Vagina (tissue), 2 donors: ENCODE measurements at places on chromosomes 1 and 21.

DNA sequence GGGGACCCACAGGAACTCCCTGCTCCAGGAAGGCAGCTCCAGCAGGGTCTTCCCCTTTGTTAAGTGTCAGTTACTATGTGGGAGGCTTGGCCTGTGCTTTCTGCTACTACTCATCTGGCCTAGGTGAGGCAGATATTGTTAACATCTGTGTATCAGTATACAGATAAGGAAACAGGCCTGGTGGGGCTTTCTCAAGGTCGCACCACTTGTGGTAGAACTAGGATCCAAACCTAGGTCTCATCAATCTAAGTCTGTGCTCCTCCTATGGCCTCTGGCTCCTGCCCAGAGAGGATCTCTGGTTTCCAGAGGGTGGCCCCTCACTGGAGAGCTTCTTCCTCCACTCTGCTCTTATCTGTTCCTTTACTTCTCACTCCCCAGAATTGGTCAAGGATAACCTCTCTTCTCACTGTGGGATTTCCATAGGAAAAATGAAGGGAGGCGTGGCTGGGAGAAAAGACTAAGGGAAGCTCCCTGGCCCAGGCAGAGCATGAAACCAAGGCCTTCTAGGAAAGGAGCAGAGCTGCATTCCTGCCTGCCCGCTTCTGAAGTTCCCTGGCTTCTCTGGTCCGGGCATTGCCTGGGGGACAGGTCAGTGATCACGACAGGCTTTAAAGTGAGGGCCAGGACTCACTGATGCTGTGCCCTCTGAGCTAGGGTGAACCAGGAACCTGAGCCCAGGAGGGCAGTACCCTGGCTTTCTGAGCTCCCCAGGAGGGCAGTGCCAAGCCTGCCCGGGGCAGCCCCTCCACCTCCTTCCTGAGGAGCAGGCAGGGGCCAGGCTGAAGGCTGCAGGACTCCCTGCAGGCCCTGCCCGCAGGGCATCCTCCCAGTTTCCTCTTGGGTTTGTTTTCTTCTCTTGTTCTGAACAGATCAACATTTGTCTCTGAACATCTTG, 5.8 kb downstream of the KCNC4 start:
- no peak for DNase-seq

DNA sequence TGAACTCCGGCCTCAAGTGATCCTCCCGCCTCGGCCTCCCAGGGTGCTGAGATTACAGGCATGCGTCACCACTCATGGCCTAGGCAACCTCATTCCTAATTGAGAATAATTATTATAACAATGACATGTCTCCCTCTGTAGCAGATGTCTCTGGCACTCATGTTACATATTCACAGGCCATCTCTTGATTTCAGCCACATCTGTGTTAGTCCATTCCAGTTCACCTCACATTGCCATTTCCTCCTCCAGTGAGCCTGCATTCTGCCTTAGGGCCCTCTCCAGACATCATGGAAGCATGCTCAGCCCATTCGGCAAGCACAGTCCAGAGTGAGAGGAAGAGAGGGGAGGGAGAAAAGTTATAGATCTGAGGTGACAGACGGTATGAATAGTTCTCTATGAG, 32.5 kb downstream of the CDKN2C start:
- no peak for DNase-seq

- no peak for DNase-seq
Observed at GRCh38 chr1:61828805-61829204, 86.5 kb downstream of the PATJ start.

GRCh38 chr1:177959811-177960515, 9.9 kb downstream of the SEC16B start:
- DNase-seq = no peak

DNA sequence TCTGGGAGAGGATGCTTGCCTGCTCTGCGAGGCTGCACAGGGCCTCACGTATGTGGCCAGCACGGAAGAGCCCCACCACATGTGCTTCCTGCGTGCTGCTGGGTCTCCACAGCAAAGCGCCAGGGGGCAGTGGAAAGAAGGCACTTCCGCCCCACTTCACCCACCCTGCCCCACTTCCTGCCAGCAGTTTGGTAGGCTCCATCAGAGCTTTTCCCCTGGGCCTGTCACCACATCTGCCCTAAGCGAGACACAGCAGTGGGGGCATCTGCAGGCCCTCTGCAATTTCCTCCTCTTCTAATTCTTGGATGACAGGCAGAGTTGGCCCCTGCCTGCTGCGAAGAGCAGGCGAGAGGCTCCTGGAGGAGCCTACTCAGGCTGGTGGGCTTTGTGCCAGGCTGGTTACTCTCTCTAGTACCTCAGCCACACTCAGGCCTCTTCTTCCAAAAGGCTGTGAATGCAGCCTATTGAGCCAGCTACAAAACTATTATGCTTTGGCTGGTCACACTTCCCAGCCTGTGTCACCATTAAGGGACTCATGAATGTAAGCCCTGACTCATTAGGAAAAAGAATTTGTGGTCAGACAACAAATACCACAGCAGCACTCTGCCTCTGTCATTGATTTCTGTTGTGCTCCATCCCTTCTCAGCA, 25.0 kb downstream of the CD244 start:
- DNase-seq = no peak

DNA sequence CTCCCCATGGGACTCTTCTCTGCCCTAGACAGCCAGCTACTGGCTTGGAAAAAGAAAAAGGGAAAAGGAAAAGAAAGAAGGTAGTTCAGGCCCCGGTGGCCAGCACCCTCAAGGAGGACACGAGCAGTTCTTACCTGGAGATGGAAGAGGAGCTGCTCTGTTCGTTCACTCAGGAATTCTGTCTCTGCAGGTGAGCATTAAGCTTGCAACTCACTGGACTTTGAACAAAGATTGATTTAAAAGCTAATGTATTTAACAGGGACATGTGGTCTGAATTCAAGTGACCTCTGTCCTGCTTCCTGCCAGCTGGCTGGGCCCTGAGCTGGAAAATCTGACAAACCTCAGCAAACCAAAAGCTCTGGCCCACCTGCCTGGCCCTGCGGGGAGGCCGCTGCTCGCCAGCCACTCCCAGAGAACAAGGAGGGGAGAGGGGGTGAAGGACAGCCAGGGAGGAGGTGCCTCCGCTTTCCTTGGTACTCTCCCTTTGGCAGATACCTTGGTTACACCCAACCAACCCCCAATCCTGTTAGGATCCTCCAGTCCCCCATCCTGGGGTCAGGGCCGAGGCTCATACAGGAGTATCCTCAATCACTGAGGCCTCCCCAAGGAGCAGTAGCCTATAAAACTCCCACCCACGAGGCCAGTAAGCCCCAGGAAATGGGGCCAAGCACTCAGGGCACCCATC, at the start of gene PDZK1:
Gene PDZK1 (minus strand): TSS at position 186 of the 685 bp plus-strand sequence. CDS start 19,347 bp downstream, outside the sequence.
- DNase-seq = no peak

- DNase-seq = no peak
Observed at GRCh38 chr1:202106340-202107254, 16.1 kb upstream of the GPR37L1 start.

DNA sequence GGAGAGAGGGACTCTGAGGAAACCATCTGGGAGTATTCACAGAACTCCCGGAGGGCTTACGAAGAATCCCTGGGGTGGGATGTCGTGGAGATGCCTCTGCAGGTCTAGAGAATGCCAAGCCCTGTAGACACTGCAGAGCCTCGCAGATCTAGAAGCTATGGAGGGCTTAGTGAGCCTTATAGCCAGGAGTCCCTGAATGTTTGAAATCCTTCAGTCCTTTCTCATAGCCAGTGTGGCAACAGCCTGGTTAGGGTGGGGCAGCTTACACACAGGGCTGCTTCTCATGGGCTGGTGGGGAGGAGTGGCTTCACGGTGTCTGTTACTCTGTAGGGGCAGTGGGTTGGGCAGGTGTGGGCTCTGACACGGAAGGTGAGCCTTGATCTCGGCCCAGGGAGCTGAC, 44.2 kb upstream of the KDM4A start:
- DNase-seq = no peak

DNA sequence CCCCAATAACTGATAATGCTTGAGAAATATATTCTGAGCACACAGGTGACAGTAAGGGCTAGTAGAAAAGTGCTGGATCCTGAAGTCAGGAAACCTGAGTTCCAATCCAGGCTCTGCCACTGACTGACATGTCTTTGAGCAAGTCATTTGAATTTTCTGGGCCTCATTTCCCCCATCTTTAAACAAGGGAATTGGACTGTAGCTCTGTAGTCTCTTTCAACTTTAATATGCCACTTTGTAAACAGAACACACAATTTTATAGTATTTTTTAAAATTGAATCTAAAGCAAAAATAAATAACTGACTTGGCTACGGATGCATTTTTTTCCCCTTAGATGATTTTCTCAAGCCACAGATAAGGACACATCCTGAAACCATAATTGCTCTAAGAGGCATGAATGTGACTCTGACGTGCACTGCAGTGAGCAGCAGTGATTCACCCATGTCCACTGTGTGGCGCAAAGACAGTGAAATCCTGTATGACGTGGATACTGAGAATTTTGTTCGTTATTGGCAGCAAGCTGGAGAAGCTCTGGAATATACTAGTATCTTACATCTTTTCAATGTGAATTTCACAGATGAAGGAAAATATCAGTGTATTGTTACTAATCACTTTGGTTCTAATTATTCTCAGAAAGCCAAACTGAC, 37.0 kb downstream of the LRIG2 start:
- DNase-seq = no peak

DNA sequence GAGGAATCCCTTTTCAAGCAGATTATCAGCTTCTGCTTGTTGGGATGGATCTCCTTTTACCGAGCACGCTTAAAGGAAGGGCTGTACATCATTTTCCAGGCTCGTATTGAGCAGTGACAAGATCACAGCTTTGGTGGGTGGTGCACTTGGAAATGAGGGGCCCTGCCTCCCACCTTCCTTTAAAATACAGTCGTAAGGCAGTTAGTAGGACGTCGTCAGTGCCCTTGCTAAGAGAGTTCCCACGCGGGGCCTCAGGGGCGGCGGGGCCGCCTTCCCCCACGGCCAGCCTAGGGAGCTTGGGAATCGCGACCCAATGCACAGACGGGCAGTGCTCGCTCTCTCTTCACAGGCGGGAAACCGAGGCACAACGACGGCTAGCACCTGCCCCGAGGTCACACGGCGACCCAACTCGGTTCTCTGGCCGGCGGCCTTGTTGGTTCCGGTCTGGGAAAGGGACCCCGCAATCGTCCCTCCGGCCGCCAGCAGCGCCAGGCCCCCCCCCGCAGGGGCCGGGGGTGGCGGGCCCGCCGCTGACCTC, 58.6 kb downstream of the H3-3A start:
- DNase-seq = no peak

DNA sequence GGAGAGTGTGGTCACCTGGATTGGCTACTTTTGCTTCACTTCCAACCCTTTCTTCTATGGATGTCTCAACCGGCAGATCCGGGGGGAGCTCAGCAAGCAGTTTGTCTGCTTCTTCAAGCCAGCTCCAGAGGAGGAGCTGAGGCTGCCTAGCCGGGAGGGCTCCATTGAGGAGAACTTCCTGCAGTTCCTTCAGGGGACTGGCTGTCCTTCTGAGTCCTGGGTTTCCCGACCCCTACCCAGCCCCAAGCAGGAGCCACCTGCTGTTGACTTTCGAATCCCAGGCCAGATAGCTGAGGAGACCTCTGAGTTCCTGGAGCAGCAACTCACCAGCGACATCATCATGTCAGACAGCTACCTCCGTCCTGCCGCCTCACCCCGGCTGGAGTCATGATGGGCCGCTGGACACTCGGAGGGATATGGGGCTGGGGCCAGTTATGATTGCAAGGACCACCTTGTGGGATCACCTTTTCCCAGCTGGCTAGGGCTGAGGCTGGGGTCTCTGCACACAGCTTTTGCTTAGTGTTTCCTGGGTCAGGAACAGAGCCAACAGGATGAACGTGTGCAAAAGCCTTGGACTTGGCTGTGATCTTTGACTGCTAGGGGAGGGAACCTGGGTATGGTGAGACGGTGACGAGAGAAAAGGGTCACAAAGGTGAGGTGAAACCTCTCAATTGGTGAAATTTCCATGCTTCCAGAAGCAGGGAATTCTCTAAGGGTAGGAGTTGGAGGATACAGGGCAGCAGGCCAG, 4.3 kb upstream of the GNAI3 start:
- DNase-seq = peak; percentile 95

DNA sequence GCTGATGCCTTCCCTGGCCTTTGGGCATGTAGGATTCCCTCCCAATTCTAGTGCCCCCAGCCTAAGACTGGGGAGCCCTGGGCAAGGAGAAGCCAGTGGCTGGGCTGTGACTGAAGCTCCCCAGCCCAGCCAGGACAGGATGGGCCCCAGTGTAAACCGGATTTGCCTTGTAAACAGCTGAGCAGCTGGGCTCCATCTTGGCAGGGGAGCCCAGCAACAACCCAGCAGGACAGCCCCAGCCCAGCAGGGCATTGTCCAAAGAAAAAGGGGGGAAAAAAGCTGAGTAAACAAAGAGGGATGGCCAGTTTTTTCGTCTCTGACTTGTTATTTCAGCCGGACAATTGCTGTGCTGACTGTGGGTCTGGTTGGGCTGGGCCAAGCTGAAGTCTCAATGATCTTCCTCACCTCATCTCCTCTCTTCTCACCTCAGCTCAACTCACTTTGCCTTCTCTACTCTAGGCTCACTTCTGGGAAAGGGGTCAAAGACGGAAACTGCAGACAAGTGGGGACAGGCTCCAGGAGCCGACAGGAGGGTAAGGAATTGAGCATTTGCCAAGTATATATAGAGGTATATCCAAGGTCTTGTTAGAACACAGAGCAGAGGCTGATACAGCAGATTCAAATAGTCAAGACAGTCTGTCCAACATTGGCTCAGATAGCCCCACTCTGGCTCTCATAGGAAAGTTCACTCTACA, 97.7 kb downstream of the TMEM53 start:
- DNase-seq = no peak

- no peak for DNase-seq
Observed at GRCh38 chr1:9271283-9271682, 21.4 kb upstream of the SPSB1 start.

- no peak for DNase-seq
Observed at GRCh38 chr1:82299656-82300055, 498.9 kb downstream of the ADGRL2 start.

DNA sequence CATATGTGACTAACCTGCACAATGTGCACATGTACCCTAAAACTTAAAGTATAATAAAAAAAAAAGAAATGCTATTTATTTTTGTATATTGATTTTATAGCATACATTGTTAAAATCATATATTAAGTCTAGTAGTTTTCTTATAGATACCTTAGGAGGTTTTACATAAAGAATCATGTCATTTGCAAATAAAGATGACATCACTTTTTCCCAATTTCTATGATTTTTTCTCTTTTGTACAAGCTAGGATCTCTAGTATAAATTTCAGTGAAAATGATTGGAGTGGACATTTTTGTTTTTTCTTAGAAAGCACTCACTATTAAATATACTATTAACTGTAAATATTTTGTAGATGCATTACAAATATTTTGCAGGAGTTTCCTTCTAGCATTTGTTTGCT, 20.5 kb upstream of the NTMT2 start:
- no peak for DNase-seq

DNA sequence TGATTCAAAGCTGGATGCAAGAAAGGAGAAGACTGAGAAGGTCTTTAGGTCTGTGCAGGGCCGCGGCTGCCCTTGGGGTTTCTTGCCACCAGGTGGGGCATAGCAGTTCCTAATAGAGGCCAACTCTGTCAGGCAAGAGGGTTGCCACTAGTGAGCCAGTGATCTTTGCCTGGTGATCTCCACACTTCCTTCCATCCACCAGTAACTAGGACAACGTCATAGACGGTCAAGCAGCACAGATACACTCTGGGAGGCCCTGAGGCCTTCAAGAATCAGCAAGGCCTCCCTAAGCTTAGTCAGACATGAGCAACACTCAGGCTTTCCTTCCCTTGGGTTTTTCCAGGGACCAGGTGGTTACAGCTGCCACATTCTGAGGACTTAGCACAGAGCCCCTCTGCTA, 32.9 kb upstream of the ATP2B4 start:
- DNase-seq = no peak
